ENCODE measurements at places on chromosomes 16 and 17.

- no peak for DNase-seq
Observed at GRCh38 chr17:73955616-73956015, 247.9 kb upstream of the RPL38 start.

GRCh38 chr16:1834096-1834495 is 7.1 kb downstream of the FAHD1 start:
- DNase-seq = no peak

- DNase-seq = no peak
Observed at GRCh38 chr17:73695035-73695738, 50.9 kb upstream of the SDK2 start.

- DNase-seq = no peak
Observed at GRCh38 chr17:45314741-45315647, 1.8 kb downstream of the MAP3K14 start.

- DNase-seq = no peak
Observed at GRCh38 chr17:60602871-60603270, 2.9 kb downstream of the PPM1D start.

DNA sequence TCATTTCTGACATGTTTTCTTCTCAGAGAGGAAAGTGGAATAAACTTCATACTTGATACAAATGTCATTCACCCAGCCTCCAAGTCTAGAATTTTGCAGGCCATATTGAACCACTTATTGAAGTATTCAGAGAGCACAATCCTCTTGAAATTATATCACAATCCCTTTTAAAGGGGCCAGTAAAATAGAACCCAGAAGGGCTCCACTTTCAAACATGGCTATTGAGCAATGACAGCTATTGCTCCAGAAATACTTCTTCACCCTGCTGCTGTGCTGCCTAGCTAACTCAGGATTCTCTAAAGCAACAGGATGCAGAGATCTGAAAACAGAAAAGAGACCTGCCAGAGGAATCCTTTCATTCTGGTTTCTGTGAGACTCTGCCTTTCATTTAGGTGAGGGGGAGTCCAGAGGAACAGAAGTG is 275.0 kb upstream of the CDH5 start:
- DNase-seq = no peak

DNA sequence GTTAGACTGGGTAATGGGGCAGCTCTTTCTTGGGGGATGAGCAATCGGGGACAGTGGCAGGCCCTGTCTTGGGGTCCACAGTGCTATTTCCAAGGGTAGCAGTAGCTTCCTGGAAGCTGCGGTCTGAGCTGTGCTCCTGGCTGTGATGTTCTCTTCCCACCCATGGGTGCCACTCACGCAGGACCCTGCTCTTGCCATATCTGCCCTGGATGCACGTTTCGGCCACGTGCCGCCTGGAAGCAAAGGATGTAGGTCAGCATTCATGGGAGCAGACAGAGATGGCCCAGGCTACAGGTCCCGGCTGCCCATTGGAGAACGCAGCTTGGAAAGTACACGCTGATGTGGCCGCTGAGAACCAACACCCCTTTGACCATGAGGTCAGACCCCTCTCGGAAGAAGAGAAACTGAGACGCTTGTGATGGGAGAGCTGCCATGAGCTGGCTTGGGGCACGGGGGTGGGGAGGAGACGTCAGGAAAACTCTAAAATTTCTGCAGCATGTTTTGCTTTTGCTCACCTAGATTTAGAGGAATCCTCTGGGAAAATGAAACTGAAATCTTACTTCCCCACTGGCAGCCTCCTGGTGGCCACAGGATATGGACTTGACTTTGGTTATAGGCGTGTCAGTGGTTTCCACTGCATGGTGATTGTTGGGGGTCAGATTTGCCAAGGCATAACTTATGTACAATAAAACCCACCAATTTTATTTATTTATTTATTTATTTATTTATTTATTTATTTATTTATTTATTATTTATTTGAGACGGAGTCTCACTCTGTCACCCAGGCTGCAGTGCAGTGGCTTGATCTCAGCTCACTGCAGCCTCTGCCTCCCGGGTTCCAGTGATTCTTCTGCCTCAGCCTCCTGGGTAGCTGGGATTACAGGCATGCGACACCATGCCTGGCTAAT is 36.2 kb upstream of the IRF8 start:
- DNase-seq = no peak

GRCh38 chr17:18937981-18938691 is 13.8 kb upstream of the SLC5A10 start:
- DNase-seq = no peak

GRCh38 chr17:67390646-67391361 is 13.7 kb downstream of the PITPNC1 start:
- DNase-seq = peak; percentile 24

DNA sequence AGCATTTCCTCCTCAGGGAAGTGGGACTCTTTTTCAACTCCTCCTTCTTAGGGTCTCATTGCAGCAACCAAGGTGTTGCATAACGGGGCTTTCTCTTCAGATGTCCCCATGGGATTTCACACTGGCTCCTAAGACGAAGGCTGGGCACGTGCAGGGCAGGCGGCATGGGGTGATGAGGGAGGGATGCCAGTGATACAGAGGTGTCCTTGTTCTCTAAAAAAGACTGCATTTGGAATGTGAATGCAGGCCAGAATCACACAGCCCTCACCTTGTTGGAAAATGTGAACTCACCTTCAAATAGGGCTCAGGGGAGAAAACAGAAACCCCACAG is 105.6 kb downstream of the XYLT1 start:
- DNase-seq = no peak

- DNase-seq = no peak
Observed at GRCh38 chr17:66638707-66639479, 196.0 kb upstream of the CACNG5 start.

DNA sequence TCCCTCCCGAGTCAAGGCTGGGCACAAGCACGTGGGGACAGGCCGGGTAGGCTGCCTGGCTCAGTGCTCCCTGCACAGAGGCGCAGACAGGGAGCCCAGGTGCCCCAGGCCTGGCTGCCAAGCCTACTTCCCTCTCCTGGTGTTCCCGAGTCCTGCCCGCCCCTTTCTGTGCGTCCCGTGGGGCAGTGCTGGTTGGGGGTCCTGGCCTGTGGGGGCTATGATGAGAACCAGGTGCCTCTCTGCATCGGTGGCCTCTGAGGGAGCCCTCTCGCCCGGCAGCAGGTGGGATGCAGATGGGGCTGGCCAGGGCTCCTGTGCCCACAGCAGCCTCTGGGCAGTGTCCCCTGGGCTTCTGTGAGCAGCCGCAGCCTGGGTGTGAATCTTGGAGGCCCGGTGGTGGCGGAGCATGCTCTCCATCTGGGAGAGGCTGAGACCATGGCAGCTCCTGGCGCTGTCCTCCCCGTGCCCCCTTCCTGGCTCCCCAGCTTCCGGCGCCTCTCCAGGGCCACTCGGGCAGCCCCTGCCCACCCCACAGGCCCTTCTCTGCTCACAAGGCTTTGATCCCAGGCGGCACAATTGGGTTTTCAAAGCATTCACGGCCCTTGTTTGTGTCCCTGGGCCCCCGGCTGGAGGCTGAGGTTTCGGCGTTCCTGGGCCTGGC is 7.2 kb downstream of the CENPX start:
- DNase-seq = no peak

- no peak for DNase-seq
Observed at GRCh38 chr17:74281799-74282198, 7.8 kb downstream of the DNAI2 start.

DNA sequence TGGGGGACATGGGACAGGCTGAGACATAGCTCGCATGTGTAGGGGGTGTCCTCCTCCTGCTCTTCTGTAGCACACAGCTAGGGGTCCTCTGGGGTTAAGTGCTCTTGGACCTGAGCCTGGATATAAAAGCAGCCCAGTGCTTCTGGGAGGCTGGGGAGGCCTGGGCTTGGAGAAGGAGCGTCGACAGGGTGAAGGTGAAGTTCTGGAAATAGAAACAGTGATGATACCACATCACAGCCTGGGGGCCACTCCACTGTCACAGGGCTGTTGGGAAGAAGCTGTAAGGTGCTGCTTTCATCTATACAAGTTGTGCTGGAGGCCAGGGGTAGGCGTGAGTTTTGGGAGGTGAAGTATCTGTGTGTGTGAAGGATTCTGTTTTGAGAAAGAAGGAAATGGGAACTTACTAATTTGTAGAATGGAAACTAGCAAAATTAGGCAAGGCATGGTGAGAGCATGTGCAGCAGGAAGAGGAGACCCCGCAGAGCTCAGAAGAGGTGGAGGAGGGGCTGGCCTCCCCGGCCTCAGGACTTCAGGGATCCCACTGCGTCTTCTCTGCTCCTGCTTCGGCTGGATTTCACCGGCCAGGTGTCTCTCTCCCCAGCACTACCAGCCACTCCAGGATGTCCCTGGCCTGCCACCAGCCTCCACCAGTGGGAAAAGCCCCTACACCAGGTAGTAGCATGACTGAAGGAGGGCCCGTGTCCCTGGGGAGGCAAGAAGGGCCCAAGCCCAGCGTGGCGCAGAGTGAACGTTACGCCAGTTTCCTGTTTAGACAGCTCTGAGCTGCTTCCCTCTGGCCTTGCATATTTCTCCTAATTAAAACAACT is 19.4 kb downstream of the PLCG2 start:
- DNase-seq = peak; percentile 10

DNA sequence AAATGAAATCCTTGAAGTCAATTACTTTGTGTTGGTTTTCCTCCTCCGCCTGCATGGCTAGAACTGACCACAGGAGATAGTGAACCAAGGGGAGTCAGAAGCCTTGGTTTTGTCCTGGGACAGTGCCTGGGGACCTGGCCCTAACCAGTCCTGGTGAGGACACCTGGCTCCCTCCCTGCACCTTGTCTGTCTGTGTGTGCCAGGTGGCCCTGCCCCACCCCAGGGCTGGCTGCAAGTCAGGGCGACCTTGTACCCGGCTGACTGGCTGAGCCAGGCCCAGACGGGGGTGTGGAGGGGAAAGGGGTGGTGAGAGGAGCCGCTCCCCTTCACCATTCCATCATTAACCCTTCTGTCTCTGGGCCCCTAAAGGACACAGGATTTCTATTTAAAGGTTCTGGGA is 3.4 kb downstream of the RAPGEFL1 start:
- DNase-seq = no peak

DNA sequence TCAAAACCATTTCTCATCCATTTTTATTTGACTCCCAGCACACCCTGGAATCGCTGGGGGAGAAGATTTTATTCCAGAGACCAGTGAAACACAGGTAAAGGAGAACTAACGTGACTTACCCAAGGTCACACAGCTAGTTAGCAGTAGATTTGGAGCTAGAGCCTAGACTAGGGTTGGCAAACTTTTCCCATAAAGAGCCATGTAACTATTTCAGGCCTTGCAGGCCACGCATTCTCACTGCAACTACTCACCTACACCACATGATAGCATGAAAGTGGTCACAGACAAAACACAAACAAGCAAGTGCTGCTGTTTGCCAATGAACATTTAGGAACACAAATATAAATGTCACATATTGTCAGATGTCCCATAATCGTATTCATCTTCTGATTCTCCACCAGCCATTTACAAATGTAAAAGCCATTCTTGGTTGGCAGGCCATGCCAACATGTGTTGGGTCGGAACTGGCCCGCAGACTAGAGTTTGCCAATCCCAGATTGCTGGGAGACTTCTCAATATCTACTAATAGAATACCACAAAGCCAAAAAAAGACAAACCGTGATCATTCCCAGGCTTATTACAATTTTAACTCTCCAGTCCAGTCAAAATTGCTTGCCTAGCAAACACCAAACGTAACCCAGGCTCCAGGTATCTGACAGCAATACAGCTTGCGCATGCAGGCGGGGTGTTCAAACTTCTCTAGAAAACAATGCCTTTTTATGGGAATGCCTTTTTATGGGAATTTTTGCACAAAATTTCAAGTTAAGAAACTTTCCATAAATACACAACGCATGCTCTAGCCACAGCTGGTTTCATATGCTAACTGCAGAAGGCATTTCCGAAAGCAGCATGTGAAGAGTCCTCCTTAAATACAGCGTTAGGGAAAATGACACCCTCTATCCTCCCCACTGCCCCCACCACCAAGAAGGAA is 20.9 kb downstream of the ZFHX3 start:
- no peak for DNase-seq

DNA sequence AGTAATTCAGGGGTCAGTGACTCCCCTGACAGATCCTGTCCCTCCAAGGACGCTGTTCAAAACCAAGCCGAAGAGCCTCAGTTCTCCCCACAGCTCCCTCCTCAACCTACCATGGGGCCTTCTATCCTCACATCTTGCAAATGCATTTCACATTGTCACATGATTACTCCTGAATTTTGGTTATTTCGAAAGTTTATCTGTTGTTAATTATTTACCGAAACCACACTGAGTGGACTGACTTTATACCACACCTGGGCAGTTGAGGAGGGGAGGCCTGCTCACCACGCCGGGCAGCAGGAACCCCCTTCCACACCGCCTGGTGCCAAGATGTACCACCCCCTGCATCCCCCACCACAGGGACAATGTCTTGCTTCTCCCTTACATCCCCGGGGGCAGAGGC is 4.7 kb downstream of the TIMP2 start:
- DNase-seq = no peak

DNA sequence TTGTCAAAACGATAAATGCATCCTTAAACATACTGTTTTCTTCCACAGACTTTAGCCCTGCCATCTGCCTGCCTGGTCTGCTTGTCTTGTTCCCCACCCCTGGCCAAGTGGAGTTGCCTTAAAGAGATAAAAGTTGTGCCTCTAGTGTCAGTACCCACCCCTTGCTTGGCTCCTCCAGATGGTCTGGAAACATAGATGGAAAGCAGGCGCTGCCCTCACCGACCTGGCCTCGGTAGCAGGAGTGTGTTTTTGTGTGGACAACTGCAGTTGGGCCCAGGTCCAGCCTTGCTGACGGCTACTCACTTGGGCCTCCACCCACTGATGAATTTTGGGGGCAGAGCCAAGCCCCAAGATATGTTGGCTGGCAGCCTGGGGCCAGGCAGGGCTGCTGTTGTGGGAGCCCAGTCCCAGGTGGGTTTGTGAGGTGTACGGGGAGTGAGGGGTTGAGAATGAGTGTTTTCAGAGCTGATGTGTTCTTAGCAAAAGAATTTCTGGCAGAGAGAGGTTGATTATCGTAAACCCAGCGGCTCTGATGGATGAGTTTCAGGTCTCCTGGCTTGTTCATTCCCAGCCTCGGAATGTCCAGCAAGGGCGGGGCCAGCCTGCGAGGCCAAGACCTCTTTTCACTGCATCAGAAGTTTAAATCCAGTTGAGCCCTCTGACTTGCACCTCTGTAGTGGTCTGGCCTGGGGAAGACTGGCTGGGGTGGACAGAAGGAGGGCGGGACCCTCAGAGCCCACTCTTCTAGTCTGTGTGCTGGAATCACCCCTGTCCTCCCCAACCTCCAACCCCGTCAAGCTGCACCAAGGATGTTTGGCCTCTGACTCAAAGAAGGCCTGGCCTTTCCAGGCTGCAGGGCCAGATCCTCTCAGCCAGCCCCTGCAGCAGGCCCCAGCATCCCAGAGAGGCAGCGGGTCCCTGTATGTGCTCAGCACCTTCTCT is 179.7 kb downstream of the RAB11FIP4 start:
- no peak for DNase-seq

DNA sequence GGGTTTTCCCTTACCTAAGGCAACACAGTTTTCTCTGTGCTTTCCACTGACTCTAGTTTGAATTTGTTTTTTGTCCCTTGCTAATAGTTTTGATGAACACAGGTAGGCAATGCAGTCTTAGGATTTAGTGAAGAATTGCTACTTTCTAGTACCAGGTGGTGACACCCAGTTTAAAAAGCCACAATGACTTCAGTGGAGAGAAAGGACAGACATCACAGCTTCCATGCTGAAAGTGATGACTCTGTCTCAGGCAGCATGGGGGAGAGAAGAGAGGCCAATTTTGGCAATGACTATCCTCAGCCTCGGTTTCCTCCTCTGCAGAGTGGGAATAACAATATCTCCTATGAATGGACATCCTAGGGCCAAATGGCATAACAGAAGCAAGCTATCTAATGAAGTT is 118.8 kb downstream of the AXIN2 start:
- DNase-seq = no peak

- no peak for DNase-seq
Observed at GRCh38 chr16:29837841-29838240, 17.6 kb downstream of the MVP start.

GRCh38 chr16:9521749-9522370 is 430.4 kb downstream of the HAPSTR1 start:
- no peak for DNase-seq
